ENCODE measurements at places on chromosomes 6 and 20. TPM values are rescaled to one million over a fixed set of nuclear protein-coding genes. Genes with fewer than 3 reads are reported as not detected.

DNA sequence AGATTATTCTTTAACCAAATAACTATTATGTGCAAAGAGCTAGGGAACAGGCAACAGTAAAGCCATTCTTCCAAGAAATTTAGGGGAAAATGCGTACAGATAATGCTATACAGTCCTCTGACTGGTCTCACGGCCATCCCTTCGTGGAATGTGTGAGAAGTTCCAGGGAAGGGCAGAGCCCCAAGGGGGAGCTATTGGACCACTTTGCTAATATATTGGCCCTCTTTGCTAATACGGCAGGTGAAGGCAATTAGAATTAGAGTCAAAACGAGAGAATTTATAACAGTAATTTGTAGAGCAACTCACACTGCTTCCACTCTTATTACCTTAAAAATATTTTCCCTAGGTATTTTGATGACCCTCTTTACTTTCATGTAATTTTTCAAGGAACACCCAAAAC, 140.4 kb downstream of the IMPG1 start:
- no peak overlapping the region for H3K27ac ChIP-seq
- H3K4me1 ChIP-seq, result peaks cover 7% of the 10 kb centered on the region
- no peak overlapping the region for H3K4me3 ChIP-seq
- H3K36me3 ChIP-seq, result no peaks in the 10 kb centered on the region

- H3K4me1 ChIP-seq, result no peaks in the 10 kb centered on the region
- no peaks in the 10 kb centered on the region for H3K27me3 ChIP-seq
- DNase-seq, result no peak
- H3K27ac ChIP-seq, result no peak overlapping the region
These were observed 17.7 kb downstream of the WFDC2 start for GRCh38 chr20:45487231-45487635.

DNA sequence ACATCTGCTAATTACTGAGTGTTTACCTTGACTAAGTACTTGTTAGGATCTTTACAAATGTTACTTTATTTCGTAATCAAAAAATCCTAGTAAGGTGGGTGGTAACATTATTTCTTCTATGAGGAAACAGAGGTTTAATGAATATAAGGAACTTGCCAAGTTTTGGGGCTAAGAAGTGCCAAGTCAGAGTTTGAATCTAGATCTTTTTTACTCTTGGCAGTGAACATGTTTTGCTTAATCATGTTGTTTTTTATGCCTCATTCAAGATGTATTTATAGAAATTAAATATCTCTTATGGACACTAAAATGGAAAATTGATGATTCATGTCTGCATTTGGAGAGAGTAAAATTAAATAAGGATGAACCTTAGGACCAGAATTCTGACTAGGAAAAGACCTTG, 393.7 kb downstream of the UTRN start:
- no peak for DNase-seq
- H3K36me3 ChIP-seq, result no peaks in the 10 kb centered on the region
- no peak overlapping the region for H3K4me3 ChIP-seq
- no peaks in the 10 kb centered on the region for H3K27me3 ChIP-seq
- H3K27ac ChIP-seq, result no peak overlapping the region

GRCh38 chr20:10733122-10733521, 59.3 kb upstream of the JAG1 start:
- H3K4me3 ChIP-seq, result no peak overlapping the region
- no peaks in the 10 kb centered on the region for H3K36me3 ChIP-seq
- H3K4me1 ChIP-seq, result no peaks in the 10 kb centered on the region
- no peak for DNase-seq

DNA sequence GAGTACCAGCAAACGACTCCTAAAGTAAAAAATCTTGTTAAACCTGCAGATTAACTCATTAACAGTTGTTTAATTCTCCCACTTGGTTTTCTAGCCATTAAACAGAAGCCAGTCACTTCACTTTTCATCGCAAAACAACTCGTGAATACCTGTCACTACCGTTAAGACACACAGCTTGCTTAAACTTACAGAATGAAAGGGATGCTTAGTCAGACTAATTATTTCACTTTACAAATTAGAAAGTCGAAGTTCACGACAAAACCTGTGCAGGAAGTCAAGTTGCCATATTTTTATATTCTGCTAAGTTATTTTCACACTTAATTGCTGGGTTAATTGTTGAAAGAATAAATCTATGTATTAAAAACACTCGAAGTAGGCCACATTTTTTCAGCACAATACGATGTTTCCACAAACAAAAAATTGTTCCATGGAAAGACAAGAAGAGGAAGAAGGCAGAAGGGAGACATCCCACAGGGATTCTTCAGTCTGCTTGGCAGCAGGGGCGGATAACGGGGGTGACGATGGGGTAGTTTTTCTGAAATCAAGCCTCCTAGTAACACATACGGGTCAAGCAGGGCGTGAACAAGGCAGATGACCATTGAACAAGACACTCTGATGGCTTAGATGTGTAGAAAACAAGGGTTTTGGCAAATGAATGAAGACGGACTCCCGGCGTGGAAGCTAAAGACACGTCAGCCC, 933 bp downstream of the SSR1 start:
- peaks cover 19% of the 10 kb centered on the region for H3K36me3 ChIP-seq
- peak overlapping the region; percentile 100 for H3K4me3 ChIP-seq
- peak overlapping the region; percentile 93 for H3K27ac ChIP-seq
- DNase-seq, result no peak
- H3K4me1 ChIP-seq, result no peaks in the 10 kb centered on the region

DNA sequence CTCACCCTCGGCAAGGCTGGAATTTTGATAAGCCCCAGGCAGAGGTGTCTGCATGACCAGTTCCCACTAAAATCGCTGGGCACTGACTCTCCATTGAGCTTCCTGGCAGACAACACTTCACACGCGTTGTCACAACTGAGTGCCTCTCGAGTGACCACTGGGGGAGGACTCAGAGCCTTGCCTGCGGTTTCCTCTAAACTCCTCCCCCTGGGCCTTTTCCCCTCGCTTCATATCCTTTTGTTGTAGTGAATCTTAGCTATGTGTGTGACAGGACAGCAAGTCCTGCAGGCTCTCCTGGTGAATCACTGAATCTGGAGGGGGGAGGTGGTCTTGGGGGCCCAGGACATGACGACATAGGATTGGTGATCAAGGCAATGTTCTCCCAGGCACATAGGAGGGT, 670.8 kb downstream of the PRKN start:
- no peak overlapping the region for H3K27ac ChIP-seq
- H3K36me3 ChIP-seq, result no peaks in the 10 kb centered on the region
- no peaks in the 10 kb centered on the region for H3K4me1 ChIP-seq
- no peak overlapping the region for H3K4me3 ChIP-seq

GRCh38 chr6:71107911-71108420, 151.1 kb upstream of the B3GAT2 start:
- DNase-seq, result no peak
- no peaks in the 10 kb centered on the region for H3K36me3 ChIP-seq
- H3K4me3 ChIP-seq, result no peak overlapping the region
- no peaks in the 10 kb centered on the region for H3K4me1 ChIP-seq
- no peaks in the 10 kb centered on the region for H3K27me3 ChIP-seq
- H3K27ac ChIP-seq, result no peak overlapping the region

DNA sequence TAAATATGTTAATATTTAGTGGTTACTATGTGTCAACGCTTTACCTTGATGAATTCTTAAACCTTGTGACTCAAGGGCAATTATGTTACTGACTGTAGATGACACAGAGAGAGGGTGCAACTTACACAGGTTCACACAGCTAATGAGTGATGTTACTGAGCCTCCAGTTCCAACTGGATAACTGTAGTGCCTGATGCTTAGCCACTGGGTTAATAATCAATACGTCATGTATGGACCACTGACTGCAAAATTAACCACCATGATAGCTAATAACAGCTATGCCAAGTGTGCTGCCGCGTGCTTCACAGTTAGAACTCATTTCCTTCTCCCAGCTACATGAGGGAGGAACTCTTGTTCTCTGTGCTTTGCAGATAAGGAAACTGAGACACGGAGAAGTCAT, 45.4 kb downstream of the SIRPA start:
- H3K27me3 ChIP-seq, result no peaks in the 10 kb centered on the region
- H3K4me1 ChIP-seq, result peaks cover 73% of the 10 kb centered on the region
- no peak overlapping the region for H3K4me3 ChIP-seq
- H3K36me3 ChIP-seq, result no peaks in the 10 kb centered on the region

DNA sequence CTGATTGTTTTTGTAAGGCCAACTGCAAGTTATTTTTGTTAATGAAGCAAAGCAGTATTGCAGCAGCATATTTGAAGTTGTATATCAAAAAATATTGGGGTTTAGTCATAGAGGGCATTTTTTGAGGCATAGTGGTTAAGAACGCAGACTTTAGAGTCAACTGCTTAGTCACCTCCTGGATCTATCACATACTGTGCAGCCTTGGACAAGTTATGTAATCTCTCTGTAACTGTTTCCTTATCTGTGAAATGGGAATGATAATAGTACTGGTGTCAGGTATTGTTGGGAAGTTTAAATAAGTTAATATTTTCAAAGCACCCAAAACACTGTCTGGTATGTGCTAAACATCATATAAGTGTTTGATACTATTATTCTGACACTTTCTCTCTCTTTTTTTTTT, 27.2 kb upstream of the EFHC1 start:
- no peaks in the 10 kb centered on the region for H3K27me3 ChIP-seq
- no peak overlapping the region for H3K27ac ChIP-seq
- H3K4me3 ChIP-seq, result no peak overlapping the region
- no peak for DNase-seq

- no peaks in the 10 kb centered on the region for H3K27me3 ChIP-seq
- DNase-seq, result no peak
- H3K36me3 ChIP-seq, result no peaks in the 10 kb centered on the region
These were observed 34.8 kb downstream of the SLC22A3 start for GRCh38 chr6:160382946-160383345.

GRCh38 chr6:79467716-79468115, 69.5 kb downstream of the LCA5 start:
- no peaks in the 10 kb centered on the region for H3K27me3 ChIP-seq
- DNase-seq, result no peak
- H3K4me3 ChIP-seq, result no peak overlapping the region

DNA sequence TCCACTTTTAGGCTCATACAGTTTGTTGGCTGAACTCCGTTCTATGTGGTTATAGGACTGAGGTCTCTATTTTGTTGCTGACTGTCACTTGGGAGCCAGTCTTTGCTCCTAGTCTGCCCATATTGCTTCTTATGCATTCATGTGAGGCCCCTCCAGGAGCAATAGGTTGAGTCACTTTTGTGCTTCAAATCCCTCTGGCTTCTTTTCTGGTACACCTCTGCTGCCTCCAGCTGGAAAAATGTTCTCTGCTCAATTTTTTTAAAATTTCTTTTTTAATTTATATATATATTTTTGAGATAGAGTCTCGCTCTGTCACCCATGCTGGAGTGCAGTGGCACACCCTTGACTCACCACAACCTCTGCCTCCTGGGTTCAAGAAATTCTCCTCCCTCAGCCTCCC, 42.7 kb upstream of the NOX3 start:
- H3K36me3 ChIP-seq, result no peaks in the 10 kb centered on the region
- H3K27ac ChIP-seq, result no peak overlapping the region
- no peaks in the 10 kb centered on the region for H3K27me3 ChIP-seq

- no peak overlapping the region for H3K4me3 ChIP-seq
- no peak overlapping the region for H3K27ac ChIP-seq
- no peaks in the 10 kb centered on the region for H3K4me1 ChIP-seq
- no peaks in the 10 kb centered on the region for H3K36me3 ChIP-seq
- H3K27me3 ChIP-seq, result no peaks in the 10 kb centered on the region
These were observed 91.1 kb upstream of the OPRM1 start for GRCh38 chr6:153947808-153948447.

WASF1 gene
- 4.7 TPM for total RNA-seq

BHLHE23 gene
- not detected for total RNA-seq

POU5F1 gene
- 3.5 TPM for total RNA-seq

LST1 gene
- 1.5 TPM for total RNA-seq

SRSF12 gene
- 0.22 TPM for total RNA-seq

HCRTR2 gene
- not detected for total RNA-seq

KCNK15 gene
- total RNA-seq, result not detected
